Testis (tissue), 5 donors: ENCODE measurements at places on chromosomes 3 and 15.

- no peak for DNase-seq
Measured at GRCh38 chr3:63126530-63126929, 151.6 kb upstream of the SYNPR start.

DNA sequence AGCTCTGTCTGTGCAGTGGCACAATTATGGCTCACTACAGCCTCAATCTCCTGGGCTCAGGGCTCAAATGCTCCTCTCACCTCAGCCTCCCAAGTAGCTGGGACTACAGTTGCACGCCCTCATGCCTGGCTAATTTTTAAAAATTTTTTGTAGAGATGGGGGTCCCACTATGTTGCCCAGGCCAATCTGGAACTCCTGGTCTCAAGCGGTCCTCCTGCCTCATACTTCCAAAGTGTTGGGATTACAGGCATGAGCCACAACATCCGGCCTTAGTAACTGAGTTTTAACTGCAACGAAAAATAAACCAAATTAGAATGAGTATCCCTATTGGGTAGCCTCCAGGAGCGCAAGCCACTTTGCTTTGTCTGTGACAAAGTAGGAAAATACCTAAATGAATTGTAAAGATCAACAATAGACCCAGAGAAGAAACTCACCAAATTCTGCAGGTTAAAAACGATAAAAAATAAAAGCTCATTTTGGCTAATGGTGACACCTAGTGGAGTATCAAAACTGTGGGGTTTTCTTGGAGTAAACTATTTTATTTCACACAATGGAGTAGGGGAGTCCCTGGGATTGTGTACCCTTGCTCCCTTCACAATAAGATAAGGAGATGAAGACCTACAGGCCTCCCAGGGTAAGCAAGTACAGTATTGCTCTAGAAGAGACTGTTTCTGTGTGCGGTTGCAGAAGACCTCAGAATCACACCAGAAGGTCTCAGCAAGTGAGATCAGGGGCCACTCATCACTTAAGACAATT, 21.0 kb upstream of the CA12 start:
- DNase-seq = no peak

- DNase-seq = no peak
Measured at GRCh38 chr3:53376679-53377078, 29.3 kb upstream of the DCP1A start.

DNA sequence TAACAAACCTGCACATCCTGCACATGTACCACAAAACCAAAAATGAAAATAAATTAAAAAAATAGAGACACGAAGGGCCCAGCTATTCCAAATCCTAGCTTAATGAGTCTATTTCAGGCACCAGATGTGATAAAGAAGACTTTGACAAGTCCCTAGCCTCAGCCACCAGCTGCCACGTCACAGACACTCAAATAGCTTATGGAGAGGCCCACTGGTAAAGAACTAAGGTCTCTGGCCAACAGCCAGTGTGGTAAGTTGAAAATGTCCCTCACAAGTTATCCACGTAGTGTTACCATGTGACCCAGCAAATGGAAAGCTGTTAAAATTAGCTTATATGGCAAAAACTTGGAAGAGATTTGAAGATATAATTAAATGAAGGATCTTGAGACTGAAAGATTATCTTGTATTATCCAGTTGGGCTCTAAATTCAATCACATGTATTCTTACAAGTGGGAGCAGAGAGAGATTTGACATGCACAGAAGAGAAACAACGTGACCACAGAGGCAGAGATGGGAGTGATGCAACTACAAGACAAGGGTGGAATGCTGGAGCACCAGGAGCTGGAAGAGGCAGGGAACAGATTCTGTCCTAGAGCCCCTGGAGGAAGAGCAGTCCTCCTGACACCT, 10.9 kb downstream of the ACSBG1 start:
- no peak for DNase-seq

GRCh38 chr3:32882603-32883025, 64.8 kb downstream of the TRIM71 start:
- DNase-seq = no peak

DNA sequence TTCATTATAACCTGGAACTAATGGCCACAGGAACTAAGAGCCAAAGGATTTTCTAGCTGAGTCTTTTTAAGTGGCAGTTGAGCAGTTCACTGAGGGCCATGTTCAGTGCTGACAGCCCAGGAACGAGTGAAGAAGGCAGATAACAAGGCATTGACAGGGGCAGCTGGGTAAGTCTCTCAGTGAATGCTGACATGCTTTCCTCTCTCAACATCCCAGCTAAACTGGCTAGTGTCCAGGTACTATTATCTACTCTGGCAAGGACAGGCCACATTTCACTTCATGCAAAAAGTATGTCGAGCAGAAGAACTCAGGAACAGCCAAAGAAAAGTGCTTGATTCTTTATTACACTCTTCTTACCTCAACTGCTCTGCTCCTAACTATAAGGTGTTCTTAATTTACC, 515.9 kb downstream of the NLGN1 start:
- DNase-seq = peak; percentile 30

DNA sequence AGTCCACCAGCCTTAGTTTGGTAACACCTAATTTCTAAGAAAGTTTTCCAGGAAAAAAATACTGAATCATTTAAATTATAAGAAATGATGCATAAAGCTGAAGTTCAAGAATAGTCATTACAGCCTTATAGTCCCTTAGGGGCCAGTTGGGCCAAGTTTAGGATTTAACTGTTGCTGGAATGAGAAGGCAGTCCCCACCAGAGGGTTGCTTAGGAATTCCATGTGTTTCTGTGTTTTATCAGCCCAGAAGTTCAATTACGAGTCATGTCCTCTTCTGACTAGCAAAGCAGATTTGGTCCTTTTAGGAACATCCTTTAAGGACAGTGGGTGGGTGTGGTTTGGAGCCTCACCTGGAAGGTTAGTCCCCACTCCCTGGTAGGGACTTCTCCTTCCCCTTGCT, 57.0 kb upstream of the NR2E3 start:
- no peak for DNase-seq

GRCh38 chr3:137148917-137149316, 191.1 kb downstream of the IL20RB start:
- DNase-seq = no peak

DNA sequence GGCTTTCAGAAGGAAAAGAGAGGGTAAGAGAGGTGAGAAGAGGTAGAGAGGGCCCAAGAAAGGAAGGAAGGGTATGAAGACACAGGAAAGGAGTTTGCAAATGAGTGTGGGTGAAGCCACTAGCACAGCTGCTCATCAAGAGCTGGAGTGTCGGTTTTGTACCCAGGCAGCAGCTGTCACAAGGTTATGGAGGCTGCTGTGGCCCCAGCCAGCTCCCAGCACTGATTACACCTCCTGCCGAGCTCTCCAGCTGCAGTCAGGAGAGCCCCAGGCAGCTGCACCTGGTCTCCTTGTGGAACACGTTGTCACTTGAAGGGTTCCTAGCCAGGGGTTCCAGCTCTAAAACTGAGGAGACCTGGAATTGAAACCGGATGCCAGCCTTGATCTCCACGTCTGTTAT, 60.4 kb upstream of the CHD2 start:
- DNase-seq = no peak

DNA sequence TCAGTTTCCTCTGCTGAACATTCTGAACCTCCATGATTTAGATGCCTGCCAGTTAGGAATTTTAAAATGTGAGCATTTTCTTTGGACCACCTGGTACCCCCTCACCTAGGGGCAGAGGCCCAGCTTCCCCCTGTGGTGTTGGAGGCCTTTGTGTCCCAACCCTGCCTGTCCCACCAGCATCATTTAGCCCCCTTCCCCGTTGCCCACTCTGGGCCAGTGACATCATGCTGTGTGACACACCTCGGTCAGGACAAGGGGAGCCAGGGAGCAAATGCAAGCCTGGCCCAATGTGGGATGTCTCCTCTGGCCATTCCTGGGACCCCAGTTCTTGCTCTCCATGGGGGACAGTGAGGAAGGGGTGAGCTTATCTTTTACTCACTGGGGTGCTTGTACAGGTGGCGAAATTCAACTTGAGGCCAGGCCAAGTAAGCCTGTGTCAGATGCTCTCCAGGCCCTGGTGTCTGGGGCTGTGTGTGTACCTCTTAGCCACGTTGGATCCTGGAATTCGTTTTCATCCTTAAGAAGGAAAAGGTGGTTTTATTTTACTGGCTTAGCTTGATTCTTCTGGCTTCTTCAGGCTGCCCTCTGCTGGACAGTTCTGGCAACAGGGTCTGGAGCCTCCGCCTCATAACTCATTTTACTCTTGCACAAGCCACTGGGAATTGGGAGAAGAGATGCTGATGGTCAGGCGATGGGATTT, 49.7 kb upstream of the MYZAP start:
- peak; percentile 79 for DNase-seq

GRCh38 chr3:42037318-42037945, 53.7 kb upstream of the TRAK1 start:
- no peak for DNase-seq

- DNase-seq = no peak
Measured at GRCh38 chr15:64023220-64023619, 23.1 kb downstream of the DAPK2 start.

GRCh38 chr3:177753451-177754155, 556.3 kb upstream of the TBL1XR1 start:
- DNase-seq = peak; percentile 69

DNA sequence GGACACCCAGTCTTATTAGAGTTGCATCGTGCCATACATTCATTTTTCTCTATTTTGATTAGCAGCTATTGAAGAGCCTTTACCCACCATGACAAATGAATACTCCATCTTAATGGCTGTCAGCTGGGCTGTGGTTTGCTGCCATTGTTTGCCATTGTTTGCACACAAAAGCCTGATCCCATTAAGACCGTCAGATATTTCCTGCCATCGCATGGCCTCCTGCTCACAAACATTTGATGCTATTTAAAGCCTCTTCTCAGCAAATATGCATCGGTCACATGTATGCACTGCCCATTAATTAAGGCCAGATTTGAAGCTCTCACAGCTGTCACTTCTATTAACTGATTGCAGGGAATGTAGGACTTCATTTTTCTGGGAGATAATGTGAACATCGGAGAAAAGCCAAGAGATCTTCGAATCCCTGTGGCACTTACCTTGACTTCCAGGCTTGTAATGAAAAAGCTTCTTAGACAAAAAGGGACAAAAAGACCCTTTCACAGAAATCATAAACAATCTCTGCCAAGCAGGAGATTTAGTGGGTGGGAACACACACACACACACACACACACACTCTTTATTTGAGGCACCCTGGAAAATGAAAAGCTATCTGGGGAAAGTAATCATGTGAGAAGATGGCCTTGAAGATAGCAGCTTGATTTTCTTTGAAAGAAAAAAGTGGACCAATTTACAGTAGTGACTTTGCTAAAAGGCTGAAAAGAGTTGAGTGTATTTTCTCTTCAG, 175.4 kb upstream of the NR2E3 start:
- DNase-seq = no peak

DNA sequence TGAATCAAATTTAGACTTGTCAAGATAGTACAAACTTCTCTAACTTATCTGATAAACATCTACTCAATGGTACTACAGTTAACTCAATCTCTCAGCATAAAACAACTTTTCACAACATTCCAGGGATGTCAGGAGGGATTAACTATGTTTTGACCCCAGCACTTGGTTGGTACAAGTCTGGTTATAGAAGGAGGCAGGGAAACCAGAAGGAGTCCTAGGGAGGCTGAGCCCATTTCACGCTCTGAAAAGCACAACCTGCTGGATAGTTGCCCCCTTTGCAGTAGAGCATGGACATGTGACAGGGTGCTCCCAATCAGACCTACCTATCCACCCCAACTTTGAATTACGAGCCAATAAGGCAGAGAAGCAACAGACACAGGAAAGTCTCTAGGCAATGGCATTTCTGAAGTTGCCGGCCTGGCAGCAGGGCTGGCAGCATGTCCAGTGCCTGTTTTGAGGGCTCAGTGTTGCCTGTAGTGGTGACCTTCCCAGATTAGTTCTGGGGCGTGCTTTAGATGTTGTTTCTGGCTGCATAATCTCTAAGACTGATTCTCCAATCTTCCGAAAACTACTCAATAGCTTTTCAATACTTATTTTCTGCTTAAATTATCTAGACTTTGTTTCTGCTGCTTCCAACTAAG, 8.2 kb downstream of the ANKUB1 start:
- no peak for DNase-seq

- DNase-seq = no peak
Measured at GRCh38 chr15:23647421-23648370, at the start of gene MAGEL2. Gene MAGEL2, minus strand, starts transcription at chr15:23647867. Its CDS starts 125 bp downstream, at chr15:23647742.

DNA sequence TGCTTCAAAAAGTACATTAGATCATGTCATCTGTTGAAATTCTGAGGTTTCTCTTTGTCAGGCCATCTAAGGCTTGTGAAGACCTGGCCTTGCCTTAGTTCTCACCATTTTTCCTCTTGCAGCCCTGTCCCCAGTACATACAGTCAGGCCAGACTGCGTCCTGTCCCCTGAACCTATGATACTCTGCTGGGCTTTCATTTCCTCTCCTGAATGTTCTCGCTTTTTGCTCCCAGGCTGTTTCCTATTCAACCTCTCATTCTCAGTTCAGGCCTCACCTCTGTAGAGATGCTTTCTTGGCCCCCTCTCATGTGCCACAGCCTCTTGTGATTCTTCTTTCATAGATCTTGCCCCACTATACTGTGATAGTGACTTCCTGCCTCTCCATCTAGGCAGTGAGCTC, 648.8 kb upstream of the KCNMB2 start:
- DNase-seq = no peak

GRCh38 chr15:97446138-97446537, 514.4 kb upstream of the ARRDC4 start:
- no peak for DNase-seq

DNA sequence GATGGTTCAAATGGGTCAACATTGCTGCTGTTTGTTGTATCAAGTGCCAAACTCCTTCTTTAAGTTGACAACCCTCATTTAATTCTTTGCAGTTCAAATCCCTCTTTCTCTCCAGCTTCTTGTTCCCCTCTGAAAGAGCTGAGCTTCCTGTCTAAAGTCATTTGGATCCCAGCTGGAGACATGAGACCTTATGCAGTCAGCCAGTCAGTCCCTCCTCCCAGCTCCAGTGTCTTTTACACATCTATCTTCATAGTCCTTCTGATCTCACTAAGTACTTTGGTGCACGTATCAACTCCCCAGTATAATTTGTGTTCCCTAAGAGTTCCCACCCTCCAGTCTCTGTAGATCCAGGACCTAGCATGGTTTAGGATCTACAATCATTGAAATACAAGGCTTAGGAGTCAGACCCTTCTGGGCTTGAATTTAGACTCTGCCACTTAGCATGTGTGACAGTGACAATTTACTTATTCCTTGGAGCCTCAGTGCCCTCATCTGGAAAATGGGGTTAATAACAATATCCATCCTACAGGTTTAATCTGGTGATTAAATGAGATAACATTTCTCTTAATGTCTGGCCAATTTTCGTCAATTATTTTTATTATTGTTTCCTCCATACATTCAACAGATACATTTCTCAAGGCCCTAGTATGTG, 102.8 kb upstream of the SEMA6D start:
- DNase-seq = no peak

DNA sequence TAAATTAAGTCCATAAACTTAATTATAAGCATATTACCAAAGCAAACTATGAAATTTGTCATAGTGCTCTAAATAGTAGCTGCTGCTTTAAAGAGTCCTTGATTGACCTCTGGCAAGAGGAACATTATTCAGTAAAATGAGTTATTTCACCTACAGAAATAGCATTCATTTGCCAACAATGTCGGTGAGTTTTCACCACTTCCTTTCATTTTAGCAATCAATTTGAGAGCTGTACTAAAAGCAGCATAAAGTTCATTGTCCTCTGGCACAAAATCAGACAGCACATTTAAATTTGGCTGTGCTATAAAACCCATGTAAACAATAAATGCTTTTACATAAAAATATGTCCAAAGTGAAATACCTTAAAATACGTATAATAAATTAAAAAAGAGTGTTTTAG, 1515.7 kb downstream of the SI start:
- no peak for DNase-seq
